CD4-positive, alpha-beta T cell treated with Interferon alpha-2 for 1 hour (primary cell): ENCODE measurements at places on chromosomes 1 and 21.

DNA sequence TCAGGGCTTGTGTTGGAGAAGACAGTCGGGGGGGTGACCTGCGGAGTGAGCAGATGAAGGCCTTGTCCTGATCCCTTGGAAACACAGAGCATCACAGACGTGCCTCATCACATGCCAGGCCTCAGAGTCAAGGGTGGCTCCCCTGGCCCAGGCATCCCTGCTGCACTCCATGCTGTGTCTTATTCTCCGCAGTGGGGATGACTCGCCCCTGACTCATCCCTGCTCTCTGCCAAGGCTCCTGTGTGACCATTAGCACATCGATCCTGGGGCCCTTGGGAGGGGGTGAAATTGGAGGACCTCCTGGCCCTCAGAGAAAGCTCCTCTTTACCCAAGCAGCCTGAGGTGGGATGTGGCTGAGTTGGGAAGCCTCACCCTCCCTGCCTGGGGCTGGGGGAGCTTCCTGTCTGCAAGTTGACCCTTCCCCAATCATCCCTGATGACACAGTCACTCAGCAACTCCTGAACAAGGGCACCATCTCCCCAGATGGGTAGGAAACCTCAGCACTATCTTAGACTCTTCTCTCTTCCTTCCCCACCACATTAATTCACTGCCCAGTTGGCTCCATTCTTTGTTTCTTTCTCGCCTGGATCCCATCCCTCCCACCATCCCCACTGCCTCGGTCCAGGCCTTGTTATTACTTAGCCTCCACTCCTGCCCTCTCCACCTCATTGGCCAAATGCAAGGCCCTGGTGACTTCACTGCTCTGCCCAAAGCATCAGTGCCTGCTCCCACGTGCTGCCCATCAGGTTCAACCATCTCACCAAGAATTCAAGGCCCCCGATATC, 74.6 kb downstream of the CAMK2N1 start:
- no peak for DNase-seq

GRCh38 chr1:232357416-232357815, 272.5 kb downstream of the SIPA1L2 start:
- no peak for DNase-seq

DNA sequence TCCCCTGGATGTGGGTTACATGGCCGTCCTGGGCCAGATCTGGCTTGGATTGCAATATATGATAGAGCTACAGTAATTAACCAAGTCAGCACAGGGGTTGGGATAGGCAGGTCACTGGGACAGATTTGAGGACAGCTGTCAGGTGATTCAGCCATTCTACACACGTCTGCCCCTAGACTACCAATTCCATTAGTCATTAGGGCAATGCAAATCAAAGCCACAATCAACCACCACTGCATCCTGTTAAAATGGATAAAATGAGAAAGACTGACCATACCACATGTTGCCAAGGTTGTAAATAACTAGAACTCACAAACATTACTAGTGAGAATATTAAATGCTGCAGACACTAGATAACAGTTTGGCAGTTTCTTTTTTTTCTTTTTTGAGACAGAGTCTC, 16.0 kb downstream of the C21orf58 start:
- no peak for DNase-seq

GRCh38 chr1:167996266-167996665, 59.4 kb upstream of the MPC2 start:
- DNase-seq, result no peak

DNA sequence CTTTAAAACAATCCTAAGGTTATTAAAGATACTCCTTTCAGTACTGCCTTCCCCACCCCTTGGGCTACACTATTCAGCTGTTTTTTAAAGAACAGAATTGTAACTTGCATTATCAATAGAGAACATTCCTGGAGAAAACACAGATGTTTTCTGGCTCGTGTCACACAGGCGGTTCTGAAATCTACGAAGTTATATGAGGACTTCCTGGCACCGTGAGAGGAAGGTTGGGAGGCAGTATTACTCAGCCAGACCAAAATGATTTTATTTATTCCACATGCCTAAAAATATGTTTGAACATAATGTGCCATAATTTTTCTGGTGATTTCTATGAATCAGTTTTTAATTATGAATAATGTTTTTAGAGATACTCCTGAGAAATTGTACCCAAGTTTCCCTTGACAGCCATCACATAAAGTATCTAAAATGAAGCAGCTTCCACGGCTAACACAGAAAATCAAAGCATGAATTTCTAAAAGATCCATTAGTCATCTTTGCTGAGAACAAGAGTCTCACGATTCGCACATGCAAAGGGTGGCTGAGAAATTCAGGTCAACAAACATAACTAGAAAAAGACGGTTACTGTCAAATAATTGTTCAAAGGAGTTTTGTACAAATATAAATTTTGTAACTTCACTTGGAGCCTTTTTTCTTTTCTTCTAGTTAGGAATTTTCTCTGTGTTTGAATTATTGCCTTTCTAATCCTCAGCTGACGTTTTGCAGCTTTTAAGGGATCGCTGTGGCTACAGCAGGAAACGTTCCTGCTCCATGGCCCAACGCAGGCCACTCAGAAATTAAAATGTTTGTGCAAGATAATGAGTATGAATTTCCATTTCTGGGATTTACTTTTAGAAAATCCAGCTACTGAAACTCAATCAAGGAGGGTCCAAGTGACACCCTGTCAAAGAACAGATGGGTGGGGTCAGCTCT, 8.0 kb upstream of the SIM2 start:
- no peak for DNase-seq

GRCh38 chr1:164596172-164596571, 37.2 kb downstream of the PBX1 start:
- no peak for DNase-seq

GRCh38 chr1:213244664-213245091, 193.6 kb downstream of the RPS6KC1 start:
- DNase-seq, result peak; percentile 38

DNA sequence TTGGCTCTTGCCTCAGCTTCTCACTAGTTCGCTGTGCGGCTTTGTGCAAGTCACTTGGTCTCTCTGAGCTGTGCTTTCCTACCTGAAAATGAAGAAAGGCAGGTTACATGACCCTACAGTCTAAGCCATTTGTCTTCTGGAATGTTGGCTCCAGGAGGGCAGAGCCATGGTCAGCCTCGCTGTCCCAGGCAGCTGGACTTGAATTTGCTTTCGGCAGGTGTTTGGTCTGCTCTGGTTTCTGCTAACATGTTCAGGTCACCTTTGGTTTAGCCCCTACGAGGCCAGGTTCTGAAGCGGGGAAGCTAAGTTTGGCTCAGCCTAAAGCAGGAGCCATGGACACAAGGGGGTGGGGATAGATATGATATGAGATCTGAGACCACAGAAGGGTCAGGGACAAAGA, 19.1 kb downstream of the LRRC38 start:
- DNase-seq, result no peak

GRCh38 chr1:179094818-179095217, 12.9 kb downstream of the TOR3A start:
- no peak for DNase-seq

DNA sequence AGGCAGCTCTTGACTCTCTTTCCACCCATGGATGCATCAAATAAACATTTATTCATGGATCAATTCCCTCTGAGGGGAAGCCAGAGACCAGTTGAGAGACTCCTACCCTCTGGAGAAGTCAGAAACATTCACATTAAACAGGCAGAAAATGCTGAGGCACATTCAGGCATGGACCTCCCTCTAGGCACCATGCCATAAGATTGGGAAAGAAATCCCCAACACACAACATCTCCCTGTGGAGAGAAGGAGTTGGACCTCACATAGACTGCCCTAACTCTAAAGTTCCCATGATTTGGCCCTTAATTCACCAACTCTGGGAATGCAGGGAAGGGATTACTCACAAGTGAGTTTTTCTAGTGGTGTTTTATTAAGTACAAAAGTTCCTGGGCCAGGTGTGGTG, 415.3 kb upstream of the C1orf87 start:
- DNase-seq, result no peak

- DNase-seq, result no peak
Observed at GRCh38 chr1:155717041-155717440, 28.1 kb downstream of the DAP3 start.

DNA sequence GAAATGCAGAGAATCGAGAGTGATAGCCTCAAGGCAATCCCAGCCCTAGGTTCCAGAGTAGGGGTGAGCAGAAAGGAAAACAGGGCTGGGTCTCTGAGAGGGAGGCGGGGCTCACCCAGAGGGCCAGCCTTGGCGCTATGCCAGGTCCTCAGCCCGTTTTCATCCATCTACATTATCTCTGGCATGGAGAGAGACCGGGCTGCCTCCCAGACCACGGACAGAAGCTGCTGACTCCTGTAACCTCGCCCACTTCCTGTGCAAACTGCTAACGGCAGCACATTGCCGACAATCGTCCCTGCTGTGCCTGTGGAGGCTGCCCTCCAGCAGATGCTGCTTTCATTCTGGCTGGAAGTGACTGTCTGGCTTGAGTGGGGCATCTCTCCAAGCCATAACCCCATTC, 569.1 kb downstream of the NPHP4 start:
- DNase-seq, result peak; percentile 53

- DNase-seq, result no peak
Observed at GRCh38 chr1:61092642-61093041, 10.3 kb downstream of the NFIA start.

- DNase-seq, result no peak
Observed at GRCh38 chr1:23288201-23288600, 55.9 kb downstream of the HNRNPR start.

GRCh38 chr1:8598060-8598724, 219.2 kb downstream of the RERE start:
- no peak for DNase-seq

DNA sequence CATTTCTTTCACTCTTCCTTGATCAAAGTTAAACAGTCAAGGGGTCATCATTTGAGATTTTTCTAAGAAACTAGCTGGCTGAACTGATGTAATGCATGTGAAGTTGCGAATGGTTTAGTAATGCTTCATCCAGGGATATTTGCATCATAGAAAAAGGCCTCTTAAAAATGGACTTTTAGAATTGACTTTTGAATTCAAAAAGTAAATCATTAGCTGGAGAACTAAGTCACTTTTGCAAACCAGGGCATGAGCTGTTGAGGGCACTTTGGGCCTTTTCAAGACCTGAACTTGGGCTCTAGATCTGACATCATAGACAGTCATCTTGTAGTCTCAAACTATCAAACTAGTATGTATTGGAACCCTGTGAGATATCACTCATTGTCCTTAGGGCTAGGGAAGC, 85.0 kb downstream of the GRIK1 start:
- DNase-seq, result no peak

DNA sequence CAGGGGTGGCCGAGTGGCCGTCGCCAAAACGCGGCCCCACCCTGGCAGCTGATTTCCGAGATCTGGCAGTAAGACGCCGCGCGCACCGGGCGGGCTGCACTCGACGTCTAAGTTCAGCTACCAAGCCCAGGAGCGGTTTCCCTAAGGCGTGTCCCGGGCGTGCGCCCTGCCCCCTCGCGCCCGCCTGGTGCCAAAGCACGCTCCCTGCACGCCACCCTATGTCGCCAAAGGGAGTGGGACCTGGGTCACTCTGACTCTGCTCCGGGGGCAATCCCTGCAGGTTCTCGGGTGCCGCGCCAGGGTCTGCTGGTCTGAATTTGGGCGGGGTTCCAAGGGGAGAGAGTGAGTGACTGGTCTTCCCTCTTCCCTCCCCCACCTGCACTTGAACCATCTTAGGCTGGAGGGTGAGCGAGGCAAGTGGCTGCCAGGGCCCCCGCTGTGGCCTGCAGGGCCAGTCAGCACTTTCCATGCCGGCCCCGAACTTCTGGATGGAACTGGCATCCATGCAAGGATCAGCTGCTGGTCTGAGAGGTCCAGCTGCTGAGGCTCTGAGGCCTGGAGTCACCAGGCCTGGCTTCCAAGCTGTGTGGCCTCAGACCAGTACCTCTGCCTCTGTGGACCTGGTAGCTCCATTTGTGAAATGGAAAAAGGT, at the start of gene LRRC38:
LRRC38 (minus strand) TSS at position 109 of the 652 bp plus-strand sequence. CDS start 410 bp downstream, outside the sequence.
- no peak for DNase-seq

DNA sequence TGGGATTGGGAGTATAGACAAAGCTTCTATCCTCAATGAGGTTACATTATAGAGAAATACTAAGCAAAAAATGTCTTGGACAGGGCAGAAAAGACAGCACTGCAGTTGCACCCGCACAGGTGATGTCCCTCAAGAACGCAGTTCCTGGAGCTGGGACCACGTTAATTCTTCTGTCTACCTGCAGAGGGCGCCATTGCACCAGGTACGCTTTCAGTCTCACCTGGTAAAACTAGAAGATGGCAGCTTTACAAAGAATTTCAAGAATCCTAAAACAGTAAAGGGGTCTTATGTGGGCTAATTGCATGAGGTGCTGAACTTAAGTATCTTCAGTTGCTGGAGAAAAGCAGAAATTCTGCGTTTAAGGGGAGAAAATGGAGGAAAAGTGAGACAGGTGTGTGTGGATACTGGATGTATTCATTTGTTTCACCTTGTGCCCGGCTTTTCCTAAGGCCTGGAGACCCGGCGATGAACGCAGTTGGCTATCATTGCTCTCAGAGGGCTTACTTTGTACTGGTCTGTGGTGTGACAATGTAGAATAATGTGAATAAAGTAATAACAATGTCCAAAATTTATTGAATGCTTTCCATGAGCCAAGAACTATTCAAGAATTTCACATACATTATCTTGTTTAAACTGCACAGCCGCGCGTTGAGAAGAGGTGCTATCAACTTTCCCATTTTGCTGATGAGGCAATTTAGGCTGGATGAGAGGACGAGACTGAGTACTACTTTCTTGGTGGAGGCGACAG, 276.3 kb upstream of the GREM2 start:
- no peak for DNase-seq

GRCh38 chr1:55825461-55825860, 610.3 kb upstream of the USP24 start:
- DNase-seq, result no peak

DNA sequence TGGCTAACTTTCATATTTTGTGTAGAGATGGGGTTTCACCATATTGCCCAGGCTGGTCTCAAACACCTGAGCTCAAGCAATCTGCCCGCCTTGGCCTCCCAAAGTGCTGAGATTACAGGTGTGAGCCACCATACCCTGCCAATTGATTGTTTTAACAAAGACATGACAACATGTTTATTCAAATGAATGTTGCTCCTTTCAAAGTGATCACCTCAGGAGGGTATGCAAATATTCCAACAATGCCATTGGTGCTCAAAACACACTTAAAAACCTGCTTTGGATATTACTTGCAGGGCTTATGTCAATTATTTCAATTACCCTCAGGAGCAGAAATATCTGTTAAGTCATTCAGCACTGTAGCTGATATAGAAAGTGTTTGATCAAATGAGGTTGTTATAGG, 7.9 kb downstream of the LAX1 start:
- DNase-seq, result no peak

DNA sequence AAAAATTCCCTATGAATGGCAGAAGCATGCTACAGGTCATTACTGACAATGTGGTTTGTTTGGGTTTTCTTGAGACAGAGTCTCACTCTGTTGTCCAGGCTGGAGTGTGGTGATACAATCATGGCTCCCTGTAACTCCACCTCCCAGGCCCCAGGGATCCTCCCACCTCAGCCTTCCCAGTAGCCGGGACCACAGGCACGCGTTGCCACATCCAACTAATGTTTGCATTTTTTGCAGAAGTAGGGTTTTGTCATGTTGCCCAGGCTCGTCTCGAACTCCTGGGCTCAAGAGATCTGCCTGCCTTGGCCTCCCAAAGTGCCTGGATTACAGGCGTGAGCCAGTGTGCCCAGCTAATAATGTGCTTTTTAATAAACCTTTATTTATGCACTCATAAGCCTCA, 259.1 kb downstream of the NFIA start:
- no peak for DNase-seq

- no peak for DNase-seq
Observed at GRCh38 chr1:231487910-231488309, 40.6 kb upstream of the TSNAX start.

- DNase-seq, result no peak
Observed at GRCh38 chr21:18477043-18477442, 73.5 kb upstream of the TMPRSS15 start.

GRCh38 chr1:118304722-118305359, 119.8 kb upstream of the SPAG17 start:
- no peak for DNase-seq
